ENCODE measurements at places on chromosomes 5 and 9.

DNA sequence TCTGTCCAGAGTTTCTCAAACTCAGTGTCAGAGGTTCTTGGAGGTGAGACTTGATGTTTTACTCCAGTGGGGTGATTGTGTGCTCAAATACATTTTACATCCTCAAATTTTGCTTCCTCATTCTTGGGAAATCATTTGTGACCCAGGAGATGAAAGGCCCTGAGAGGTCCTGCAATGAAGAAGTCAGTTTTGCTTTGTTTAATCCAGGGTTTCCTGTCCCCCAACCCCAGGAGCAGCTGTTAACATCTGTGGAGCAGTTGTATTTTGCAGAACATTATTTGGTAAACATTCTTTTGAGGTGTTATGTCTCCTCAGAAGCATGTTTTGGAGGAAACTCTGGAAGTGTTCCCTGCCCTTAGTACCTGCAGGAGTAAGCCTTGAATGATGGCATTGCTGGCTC, 59.8 kb downstream of the DAB2IP start:
- DNase-seq: no peak

- peak; percentile 74 for DNase-seq
Observed at GRCh38 chr9:137406876-137407589, 15.9 kb downstream of the EXD3 start.

GRCh38 chr5:127849408-127849807, 146.2 kb downstream of the CCDC192 start:
- DNase-seq: no peak

GRCh38 chr9:120911295-120911837, 15.2 kb downstream of the TRAF1 start:
- DNase-seq: no peak

- no peak for DNase-seq
Observed at GRCh38 chr5:151023651-151024050, 3.3 kb downstream of the GPX3 start.

DNA sequence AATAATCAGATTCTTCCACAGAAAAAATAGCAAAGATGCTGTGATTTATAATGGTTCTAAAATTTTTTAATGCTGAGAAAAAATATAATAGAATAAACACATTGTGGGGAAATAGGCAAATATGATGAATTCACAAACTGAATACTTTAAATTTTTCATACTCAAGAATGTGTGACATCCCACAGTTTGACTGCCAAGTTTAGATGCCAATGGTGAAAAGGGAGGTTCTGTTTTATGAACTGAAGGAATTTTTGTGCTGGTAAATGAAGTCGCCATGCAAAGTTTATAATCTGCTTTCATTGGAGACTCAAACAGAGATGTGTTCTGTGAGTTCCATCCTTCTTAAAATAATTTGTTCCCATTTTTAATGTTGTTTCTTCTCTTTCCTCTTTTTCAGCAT, 367.5 kb upstream of the ADAMTS16 start:
- DNase-seq: no peak

GRCh38 chr5:62266573-62266972, 39.4 kb upstream of the KIF2A start:
- DNase-seq: no peak

DNA sequence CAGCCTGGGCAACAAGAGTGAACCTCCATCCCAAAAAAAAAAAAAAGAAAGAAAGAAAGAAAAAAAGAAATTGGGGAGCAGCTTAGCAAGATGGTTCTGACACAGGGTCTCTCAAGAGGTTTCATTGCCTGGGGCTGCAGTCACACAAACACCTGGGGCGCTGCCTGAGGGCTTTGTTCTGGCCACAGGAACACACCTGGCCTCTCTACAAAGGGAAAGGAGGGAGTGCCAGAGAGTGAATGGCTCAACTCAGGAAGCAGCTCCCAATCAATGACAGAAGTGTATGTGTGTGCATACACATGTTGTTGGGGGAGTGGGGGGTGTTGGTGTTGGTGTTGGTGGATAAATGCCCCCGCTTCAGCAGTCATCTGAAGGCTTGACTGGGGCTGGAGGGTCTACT, 32.4 kb upstream of the CTNNA1 start:
- no peak for DNase-seq

DNA sequence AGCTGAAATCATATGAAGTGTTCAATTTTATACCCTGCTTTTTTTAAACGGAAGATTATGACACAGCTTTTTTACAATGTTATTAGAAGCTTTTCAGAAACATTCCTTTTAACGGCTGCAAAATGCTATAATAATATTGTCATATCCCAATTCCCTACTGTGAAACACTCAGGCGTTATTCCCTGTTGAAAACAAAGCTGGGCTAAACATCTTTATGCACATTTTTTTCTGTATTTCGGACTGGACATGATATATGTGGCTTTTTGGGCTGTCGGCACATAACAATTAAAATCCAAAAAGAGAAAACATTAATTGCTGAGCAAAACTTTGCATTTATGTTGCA, 12.0 kb upstream of the CTSL start:
- no peak for DNase-seq

- peak; percentile 78 for DNase-seq
Observed at GRCh38 chr9:34380511-34381315, 4.0 kb upstream of the MYORG start.

DNA sequence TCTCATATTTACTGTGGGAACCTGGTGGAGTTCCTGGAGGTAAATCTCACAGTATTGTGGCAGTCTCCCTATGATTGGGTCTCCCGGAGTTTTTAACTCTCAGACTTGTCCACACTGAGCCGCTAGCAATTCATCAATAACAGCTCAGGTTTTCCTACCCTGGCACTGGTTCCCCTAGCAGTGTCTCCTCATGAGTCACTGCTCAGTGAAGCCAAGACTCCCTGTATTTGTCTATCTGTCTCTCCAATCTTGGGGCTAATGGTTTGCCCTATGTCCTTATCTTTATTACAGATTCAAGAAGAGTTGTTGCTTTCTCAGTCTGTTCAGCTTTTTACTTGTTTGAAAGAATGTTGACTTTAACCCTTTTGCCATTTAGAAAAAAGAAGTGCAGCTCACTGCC, 176.7 kb upstream of the FGF10 start:
- DNase-seq: no peak

DNA sequence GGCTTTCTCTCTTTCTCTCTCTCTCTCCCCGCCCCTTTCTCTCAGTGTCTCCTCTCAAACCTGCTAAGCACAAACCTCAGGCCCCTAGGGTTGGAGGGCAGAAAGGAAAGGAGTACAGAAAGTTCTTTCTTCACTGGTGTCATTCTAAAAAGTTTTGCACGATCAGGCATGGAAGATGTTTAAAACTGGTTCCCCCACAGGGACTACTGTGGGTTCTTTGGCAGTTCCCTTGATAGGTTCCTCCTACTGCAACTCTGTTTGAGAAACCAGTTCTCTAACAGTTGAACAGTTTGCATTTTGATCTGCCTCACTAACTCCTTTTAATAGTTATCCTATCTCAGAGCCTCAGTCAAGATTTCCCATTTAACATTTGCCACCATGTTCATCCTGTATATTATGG, 82.9 kb downstream of the CDO1 start:
- DNase-seq: no peak

DNA sequence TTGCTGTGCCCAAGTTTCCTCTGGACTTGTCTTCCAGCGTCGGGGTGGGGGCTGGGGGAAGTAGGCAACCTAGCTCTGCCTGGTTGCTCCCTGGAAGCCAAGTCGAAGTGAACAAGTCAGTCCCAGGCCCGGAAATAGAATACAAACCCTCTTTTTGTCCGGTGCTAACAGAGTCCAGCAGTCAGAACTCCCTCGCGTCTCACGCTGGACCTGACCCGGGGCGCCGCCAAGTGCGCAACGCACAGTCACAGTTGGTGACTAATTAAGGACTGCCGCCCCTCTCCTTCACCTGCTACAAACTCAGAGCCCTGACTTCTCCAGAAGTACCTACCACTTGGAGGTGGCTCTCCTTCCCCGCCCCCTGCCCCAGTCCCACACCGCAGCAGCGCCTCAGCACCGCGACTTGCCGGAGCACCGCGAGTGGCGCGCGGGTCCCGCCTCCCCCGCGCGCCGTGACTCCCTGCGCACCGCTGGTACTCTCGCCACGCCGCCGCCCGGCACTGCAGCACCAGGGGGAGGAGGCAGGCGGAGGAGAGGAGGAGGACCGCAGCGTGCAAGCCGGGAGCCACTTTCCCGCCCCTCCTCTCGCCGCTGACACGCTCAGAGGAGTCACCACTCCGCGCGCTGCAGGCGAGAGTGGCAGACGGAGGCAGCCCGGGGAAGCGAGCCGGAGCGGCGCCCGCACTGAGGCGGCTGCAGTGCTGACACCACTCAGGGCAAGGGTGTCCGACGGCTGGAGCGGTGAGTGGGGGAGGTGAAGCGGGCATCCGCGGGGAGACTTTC, at the start of gene SV2C:
Gene SV2C (plus strand): TSS at position 612 of the 783 bp plus-strand sequence. CDS start 48,368 bp downstream, outside the sequence.
- DNase-seq: no peak

DNA sequence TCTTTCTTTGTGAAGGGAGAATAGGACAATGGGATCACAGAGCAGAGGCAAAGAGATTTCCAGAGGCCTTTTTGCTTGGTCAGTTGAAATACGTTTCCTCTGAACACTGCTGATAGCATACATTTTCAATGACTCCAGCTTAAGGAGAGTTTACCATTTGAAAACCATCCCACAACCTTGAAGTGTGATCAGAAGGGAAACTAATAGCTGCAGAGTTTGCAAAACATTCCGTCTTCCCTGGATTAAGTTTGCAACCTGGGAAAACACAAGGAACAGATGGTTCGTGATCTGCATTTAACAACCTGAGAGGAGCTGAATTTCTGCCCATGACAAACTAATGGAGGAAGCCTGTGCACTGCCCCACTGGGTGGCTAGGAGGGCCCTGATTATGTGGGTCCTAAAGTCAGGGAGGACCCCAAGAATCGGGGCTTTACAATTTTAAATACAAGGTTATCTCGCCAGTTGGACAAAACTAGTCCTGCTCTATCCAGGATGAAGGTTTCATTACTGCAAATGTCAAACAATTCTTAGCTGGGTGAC, 35.6 kb downstream of the MTX3 start:
- no peak for DNase-seq

DNA sequence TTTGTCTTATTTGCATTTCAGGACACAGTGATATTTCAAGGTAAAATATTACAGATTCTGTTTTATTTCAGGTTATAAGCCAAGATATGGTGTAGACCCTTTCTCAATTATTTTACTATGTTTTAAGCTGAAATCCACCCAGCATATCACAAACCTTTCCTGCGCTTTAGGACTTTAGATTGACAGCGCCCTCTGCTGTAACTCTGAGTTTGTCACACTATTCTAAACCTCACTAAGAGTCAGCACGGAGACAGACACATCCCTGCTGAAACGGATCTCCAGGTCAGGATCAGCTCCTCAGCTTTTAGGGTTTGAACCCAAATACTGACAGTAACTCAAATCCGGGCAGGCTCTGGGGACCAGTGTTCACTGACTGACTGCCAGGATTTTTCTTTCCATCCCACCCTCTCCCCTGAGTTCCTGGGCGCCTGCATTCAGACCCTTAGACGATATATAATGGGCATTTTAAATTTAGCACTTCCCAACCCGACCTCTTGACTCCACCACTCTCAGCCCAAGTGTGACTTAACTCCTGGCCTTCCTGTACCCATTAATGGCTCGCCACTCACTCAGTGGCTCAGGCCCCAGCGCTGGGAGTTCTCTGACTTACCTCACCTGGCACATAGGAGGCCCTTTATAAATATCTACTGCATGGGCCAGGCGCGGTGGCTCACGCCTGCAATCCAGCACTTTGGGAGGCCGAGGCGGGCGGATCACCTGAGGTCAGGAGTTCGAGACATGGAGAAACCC, 33.5 kb downstream of the TLX3 start:
- no peak for DNase-seq

- DNase-seq: no peak
Observed at GRCh38 chr5:123088031-123088805, 823 bp upstream of the PRDM6 start.

DNA sequence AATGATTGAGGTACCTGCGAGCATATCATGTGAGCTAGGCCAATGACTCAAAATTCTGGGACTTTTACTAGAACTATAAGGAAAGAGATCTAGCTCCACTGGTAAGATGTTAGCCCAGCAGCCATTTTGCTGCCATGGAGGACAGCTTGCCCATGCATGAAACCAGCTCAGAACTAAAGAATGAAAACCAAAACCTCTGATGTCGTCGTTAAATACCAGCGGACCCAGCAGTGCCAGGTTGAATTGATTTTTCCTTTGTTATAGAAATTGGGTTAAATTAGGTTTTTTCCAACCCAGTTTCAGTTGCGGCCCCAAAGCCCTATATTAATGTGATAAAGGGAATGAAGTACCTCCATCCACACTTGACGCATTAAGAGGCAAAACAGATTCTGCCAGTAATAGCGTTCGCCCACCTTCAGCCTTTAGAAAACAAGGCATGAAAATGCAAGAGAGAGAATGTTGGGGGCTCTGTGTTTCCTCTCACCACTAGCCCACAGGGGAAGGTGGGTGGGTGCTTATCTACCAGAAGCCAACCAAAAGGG, 5.5 kb upstream of the ITK start:
- DNase-seq: no peak

DNA sequence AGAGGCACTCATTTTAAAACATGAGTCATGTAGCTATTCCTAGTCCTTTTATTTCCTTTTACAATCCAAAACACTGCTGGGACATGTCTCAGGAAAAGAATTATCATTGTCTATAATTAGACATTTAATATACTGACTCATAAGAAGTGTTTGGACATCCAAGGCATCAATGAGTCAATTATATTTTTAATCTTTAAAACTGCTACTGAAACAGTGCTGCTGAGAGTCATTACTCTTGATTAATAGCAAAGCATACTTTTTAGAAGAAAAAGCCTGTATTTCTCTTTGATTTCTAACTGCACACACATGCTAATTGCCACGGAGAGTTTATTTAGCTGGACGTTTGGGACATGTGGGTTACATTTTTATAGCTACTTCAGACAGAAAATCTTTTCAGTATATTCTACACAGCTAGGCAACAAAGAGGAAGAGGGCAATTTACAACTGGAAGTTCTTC, 1249.0 kb upstream of the CDH18 start:
- no peak for DNase-seq

GRCh38 chr9:25374281-25374680, 304.0 kb downstream of the TUSC1 start:
- no peak for DNase-seq

DNA sequence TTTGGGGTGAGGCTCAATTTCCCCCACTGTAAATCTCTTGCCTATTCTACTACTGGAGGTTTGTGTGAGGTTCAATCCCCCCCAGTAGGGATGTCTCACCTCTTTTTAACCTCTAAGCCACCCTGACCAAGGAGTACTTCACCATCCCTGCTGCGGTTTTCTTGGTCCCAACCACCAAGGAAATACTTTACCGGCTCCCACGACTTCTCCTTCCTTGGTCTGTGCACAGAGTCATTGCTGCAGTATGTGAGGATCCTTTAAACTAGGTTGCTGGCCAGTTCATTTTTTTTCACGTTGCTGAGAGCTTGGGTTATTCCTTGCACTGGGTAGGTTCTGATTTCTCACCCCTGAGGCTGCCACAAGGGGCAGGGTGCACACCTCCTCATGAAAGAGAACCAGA, 22.5 kb upstream of the HMGCS1 start:
- no peak for DNase-seq

GRCh38 chr5:117880932-117881331, 1107.4 kb downstream of the DTWD2 start:
- no peak for DNase-seq

GRCh38 chr9:107260437-107261081, 22.5 kb upstream of the RAD23B start:
- no peak for DNase-seq

- DNase-seq: no peak
Observed at GRCh38 chr5:11918463-11919045, 14.3 kb upstream of the CTNND2 start.

- DNase-seq: no peak
Observed at GRCh38 chr9:120616966-120617935, 37.3 kb upstream of the CDK5RAP2 start.
